ENCODE measurements at places on chromosomes 7 and 10.

DNA sequence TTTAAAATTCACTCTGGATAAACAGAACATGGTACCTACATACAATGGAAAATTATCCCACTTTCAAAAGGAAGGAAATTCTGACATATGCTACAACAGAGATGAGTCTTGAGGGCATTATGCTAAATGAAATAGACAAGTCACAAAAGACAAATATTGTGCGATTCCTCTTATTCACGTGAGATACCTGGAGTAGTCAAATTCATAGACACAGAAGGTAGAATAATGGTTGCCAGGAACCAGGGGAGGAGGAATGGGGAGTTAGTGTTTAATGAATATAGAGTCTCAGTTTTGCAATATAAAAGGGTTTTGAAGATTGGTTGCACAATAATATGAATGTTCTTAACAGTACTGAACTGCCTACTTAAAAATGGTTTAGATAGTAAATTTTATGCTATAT lies 69.8 kb upstream of the WAC start:
- DNase-seq: no peak

GRCh38 chr7:45623740-45624391 lies 49.7 kb downstream of the ADCY1 start:
- no peak for DNase-seq

GRCh38 chr10:34699904-34700517 lies 115.1 kb downstream of the PARD3 start:
- DNase-seq: no peak

DNA sequence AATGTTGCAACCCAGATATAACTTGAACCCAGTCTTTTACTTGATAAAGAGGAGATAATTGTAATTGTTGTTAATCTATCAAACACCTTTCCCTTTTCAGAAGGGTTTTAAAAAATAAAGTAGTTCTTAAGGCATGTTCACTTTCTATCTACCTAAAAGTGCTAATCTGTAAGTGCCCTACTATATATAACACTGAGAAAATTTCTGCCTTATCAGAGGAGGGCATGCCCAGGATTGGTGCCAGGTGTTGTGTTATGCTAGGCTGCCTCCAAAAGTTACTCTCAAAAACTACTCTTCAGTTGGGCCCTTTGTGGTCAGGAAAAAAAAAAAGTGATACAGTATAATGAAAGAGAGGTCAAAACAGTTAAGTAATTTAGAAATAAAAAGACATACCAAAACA lies 36.3 kb downstream of the SMNDC1 start:
- DNase-seq: no peak

DNA sequence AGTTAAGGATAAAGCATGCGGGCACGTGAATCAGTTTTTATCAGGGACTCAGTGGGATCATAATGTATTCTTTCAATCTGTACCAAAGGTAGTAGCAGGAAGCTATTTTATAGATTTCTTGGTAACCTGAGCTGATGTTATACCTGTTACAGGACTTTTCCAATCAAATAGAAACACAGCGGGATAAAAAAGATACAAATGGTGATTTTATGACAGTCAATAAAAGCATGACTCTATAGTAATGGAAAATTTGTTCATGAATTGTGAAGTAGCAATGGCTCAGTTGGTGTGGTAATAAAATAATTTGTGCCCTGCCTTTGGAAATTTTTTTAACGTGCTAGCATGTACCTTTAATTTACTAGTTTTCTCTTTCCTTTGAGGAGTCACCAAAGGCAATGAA lies 300.7 kb upstream of the CELF2 start:
- DNase-seq: no peak

GRCh38 chr7:113796557-113796956 lies 122.3 kb downstream of the PPP1R3A start:
- DNase-seq: peak; percentile 69

- no peak for DNase-seq
Measured at GRCh38 chr10:116909307-116909706, 60.0 kb downstream of the ENO4 start.

DNA sequence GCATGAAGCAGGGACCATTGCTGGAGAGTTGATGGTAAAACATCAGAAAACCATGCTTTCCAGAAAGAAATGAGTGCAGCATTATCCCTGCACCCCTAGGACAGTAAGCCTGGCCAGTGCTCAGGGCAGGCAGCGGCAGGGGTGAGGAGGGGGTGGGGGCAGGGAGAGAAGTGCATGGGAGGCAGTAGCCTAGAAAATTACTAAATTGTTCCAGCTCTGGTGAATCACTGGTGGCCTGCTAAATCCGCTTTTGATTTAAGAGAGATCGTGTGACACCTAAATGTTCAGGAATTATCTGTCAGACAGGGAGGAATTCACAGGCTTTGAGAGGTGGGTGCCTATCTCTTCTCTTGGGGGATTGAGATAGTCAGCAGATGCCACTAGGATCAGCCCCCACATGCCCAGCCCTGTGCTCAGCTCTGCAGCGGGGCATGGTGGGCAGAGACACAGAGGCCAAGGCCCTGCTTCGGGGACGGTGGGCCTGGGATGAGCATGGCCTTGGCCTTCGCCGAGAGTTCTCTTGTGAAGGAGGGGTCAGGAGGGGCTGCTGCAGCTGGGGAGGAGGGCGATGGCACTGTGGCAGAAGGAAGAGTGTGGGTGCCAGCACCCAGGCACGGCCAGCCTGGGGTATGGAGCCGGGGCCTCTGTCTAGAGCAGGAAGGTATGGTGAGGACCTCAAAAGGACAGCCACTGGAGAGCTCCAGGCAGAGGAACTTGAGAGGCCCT lies 5.0 kb upstream of the AQP1 start:
- no peak for DNase-seq

DNA sequence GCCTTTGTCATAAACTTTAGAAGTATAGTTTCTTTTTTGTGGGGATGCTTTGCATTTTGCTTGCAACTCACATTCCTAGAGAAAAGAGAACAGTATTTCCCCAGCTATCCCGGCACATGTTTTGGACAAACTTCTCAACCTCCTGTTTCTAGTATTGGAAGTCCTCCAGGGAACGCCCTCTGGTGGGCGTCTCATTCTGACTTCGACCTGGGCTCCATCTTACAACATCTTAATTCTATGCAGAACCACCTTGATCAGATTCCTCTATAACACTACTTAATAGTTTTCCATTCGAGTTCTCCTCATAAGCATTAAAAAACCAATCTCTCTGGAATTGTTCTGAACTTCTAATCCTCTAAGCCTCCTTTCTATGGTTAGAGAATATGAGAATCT lies 139.5 kb upstream of the FZD8 start:
- peak; percentile 42 for DNase-seq

DNA sequence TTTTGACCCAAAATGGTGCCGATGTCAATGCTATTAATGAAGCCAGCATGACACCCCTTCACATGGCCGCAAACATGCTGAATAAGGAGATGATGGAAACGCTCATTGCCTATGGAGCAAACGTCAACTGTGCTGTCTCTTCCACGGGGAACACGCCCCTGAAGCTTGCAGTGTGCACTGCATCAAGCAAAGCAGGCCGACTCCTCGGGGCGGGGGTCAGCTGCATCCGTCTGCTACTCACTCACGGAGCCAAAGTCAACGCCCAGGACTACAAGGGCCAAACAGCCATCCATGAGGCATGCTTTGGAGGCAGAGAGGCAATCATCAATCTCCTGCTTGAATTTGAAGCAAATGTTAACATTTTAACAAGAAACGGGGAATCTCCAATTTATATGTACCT lies 4.5 kb downstream of the ANKRD61 start:
- no peak for DNase-seq

DNA sequence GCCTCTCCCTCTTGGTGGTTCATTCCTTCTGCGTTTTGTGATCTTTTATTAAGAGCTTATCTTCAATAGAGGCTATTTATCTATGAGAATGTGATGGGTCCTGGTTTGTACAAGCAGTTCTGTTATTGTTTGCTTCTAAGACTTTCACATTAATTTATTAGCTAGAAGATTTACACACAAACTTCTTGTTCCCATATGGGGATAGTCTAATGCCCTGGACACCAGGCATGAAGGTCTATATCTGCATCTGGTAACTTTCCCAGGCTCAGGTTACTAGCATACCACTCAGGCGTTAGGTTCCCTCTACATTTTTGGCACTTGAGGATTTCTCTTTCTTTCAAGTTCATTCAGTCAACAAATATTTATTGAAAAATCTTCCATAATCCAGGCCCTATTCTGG lies 7.7 kb downstream of the XPNPEP1 start:
- no peak for DNase-seq

GRCh38 chr7:128424686-128425275 lies 15.0 kb upstream of the IMPDH1 start:
- no peak for DNase-seq

GRCh38 chr10:47255866-47256265 lies 44.1 kb upstream of the GDF10 start:
- DNase-seq: no peak

GRCh38 chr10:68550747-68551411 lies 9.3 kb upstream of the TET1 start:
- peak; percentile 81 for DNase-seq

Data from KBM-7 (cell line).